ENCODE measurements at places on chromosomes 5 and 9.

DNA sequence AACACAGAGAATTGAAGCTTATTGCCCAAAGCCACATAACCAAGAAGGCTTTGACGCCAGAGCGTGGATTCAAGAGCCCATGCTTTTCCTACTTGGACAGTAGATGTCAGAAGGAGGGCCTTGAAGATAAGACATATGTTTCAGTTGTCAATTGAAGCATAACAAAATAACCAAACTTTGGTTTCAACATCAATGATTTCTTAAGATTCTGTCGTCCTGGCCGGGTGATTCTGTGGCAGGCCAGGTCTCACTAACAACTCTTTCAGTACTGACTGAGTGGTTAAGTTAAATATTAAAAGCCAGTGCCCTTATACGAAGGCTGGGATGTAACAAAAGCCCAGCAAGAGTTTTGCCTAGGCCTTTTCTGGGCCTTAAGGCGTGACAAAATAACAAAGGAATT lies 94.0 kb downstream of the RCL1 start:
- DNase-seq, result no peak

GRCh38 chr5:114179134-114179533 lies 182.7 kb upstream of the KCNN2 start:
- no peak for DNase-seq

GRCh38 chr9:134928436-134929192 lies 10.9 kb upstream of the FCN1 start:
- no peak for DNase-seq

DNA sequence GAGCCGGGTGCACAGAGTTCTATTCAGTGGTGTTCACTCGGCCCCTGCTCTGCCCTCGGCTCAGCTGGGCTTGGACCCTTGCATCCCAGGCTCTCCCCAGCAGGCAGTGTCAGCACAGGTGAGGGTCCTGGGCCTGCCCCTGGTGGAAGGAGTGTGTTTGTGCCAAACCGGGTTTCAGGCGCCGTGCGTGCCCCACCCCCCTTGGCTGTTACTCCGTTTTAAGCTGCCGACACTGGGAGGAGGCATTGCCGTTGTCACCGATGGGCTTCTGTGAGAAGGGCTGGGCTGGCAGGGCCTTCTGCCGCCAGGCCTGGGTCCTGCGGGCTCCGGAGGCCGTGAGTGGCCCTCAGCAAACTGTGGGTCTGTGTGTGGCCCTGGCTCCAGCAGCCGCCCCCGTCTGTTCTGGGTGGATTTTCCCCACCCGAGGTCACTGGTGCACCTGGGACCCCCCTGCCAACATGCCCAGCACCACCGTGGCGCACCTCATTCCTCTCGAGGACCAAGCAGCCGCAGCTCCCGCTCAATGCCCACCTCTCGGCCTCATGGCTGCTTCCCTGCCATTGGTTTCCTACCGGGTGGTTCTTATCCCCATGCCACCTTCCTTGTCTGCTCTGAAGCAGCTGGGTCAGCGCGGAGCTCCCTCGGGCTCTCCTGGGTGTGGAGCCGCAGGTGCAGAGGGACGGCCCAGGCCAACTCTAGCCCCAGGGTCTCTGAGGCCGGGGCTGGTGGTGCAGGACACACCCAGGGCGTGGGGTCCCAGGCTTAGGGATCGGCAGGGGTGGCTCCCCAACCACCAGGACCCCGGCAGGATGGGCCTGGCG lies 44.3 kb upstream of the EXOC3 start:
- no peak for DNase-seq

GRCh38 chr9:71863631-71864030 lies 47.4 kb downstream of the ABHD17B start:
- DNase-seq, result no peak

DNA sequence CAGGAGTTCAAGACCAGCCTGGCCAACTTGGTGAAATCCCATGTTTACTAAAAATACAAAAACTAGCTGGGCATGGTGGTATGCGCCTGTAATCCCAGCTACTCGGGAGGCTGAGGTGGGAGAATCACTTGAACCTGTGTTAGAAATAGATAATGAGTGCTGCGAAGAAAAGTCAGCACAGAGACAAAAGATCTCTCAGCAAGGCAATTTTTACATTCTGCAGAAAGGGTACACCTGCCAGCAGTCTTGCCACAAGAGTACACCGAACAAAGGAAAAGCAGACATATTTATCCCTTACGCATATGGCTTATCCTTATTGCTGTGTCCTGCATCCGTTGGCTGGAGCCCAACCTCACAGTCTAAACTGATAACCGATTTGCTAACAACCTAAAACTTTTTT lies 16.2 kb upstream of the GPBP1 start:
- DNase-seq, result no peak

DNA sequence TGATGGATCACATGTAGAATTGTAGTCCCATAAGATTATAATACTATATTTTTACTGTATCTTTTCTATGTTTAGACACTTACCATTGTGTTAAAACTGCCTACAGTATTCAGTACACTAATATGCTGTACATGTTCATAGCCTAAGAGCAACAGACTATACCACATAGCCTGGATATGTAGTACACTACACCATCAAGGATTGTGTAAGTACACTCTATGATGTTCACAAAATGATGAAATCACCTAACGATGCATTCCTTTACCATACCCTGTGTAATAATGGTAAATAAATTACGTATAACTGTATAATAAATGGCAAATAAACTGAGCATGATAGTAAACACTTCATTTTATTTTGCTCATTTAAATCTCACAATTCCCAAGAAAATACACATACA lies 60.3 kb downstream of the RICTOR start:
- DNase-seq, result no peak

DNA sequence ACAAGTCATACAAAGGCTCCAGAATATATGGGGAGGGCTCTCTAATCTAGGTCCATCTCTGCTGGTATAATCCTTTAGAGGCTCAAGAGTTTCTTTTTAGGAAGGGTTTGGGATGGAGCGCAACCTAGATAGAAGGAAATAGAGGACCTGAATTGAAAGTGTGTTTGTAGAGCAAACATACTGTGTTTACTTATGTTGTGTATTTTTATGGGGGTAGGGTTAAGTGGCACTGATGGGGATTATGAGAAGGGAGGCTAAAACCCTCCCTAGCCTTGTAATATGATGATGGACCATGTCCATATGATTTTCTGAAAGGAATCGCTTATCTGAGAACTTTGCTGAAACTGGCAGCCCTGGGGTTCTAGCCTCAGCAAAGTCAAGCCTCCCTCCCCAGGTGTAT lies 4.4 kb upstream of the ELL2 start:
- DNase-seq, result no peak

GRCh38 chr9:126678989-126679388 lies 65.3 kb downstream of the LMX1B start:
- no peak for DNase-seq

GRCh38 chr5:36264202-36264760 lies 22.6 kb upstream of the NADK2 start:
- no peak for DNase-seq

Data from activated CD4-positive, alpha-beta T cell treated with anti-CD3 and anti-CD28 coated beads for 4 hours (primary cell).